Right renal cortex interstitium (tissue), 3 donors: ENCODE measurements at places on chromosomes 3 and 15. TPM values are rescaled to one million over a fixed set of nuclear protein-coding genes. Genes with fewer than 3 reads are reported as not detected.

GRCh38 chr3:28122227-28122626 lies 119.2 kb upstream of the CMC1 start:
- DNase-seq, result no peak

GRCh38 chr15:65954289-65954741 lies 85.0 kb downstream of the RAB11A start:
- no peak for DNase-seq

DNA sequence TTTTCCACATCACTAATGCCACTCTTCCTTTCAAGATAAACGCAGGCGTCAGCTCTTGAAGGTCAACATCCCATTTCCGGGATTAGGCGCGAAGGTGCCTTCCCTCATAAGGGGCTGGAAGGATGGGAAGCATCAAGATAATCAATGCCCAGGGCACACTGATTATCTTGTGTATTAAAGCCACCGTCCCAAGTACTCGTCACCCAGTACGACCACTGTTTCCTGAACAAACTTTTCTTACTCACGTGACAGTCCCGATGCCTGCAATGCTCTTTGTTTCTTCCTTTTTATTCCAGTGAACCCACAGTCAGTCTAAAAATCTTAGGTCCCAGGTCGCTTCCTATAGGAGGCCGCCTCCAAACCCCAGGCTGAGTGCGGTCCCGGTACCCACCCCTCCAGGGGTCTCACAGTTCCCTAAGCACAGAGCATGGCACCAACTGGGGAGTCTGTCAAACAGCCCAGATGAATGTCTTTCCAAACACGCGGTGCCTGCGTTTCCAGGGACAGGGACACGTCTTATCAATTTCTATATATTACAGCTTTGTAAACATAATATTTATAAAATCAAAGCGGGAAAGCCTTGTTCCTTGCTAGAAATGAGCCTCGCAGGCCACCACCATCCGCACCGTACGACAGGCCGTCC lies 589 bp downstream of the ANAPC13 start:
- peak; percentile 39 for DNase-seq

Gene KBTBD13
- 0.07 TPM for polyA plus RNA-seq

DNA sequence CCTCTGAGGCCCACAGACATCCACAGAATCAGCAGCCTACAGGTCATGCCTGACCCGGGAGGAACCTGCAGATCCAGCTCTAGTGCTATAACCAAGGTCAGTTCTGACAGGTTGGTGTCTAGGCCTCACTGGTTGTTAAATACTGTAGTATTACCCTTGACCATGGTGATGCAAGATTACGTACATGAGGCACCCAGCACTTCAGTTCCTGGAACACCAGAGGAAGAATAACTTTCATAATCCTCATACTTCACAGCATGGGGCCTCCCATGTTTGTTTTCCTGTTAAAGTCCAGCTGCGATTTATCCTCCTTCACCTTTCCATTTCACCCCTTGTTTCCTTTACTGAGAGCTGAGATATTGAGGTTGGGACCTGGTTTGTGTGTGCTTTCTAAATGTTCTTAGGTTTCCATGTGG lies 34.4 kb upstream of the GLCE start:
- DNase-seq, result no peak

- no peak for DNase-seq
Measured at GRCh38 chr3:143269741-143270140, 150.2 kb downstream of the CHST2 start.

DNA sequence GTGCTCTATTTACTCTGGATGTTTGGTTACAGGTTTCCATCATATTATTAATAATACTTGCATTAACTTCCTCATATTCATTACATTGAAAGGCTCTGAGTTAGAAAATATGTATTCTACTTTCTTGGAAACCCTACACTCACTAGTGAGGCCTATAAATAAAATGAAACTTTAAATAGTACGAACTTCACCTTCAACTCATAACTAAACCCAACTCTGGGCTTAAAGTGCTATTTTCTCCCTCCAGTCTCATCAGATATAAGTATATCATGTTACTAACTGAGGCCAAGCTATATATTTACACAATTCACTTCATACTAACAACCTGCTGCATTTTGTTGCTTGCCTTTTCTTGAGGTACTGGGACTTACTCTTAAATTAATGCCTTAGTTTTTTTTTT lies 306.7 kb downstream of the TIGIT start:
- no peak for DNase-seq

GRCh38 chr3:106616556-106616955 lies 747.7 kb upstream of the CBLB start:
- no peak for DNase-seq

- no peak for DNase-seq
Measured at GRCh38 chr3:46947981-46948791, 28.4 kb downstream of the CCDC12 start.

Gene ZNF662
- polyA plus RNA-seq, result 23.4 TPM

DNA sequence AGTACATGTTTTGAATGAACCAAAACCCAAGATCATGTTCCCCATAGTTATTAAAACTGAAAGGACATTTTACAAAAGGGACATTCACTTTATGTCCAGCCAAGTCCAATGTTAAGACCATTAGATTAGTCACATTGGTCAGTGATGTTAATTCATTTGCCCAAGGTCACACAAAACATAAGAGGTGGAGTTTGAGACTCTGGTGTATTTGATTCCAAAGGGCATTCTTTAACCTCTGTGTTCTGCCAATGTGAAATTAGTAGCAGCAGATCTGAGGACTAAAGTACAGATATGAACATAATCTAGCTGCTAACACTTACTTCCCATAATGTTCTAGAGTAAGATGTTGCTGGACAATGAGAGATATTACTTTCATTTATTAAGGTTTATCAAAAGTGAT lies 425.6 kb downstream of the TUSC7 start:
- no peak for DNase-seq

- DNase-seq, result no peak
Measured at GRCh38 chr15:31353931-31354330, 27.3 kb downstream of the KLF13 start.

DNA sequence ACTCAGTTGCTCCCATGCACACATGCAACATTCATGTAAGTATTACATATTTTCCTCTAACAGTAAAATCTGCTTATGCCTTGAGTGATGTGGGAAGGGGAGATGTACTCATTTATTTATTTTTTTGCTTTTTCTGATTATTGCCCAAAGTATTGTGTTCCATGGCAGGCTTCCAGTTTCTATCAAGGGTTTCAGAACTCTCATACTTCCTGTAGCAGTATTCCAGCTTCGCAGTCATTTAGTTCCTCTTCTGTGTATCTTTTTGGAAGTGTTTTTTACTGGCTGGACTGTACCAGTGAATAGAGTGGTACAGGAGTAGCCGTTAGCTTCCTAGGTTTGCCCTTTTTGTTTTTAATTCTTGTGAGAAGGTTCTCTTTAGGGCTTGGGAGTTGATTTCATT lies 26.9 kb downstream of the RAB11A start:
- DNase-seq, result no peak

DNA sequence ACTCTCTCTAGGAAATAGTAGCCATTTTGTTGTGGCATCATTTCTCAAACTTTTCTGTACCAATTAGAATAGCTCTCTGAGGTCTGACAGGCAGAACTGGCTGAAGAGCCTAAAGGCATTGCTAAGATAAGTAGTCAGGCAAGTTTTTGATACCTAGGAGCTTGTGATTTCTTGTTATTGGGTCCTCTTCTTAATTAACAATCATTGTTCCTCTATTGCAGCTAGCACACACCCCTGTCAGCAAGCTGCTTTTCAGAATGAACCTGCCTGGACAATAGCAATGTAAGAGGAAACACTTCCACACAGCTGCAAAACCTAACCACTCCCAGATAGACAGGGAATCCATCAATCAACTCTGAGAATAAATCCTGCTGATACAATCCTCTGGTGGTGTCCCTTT lies 403.9 kb upstream of the TBL1XR1 start:
- no peak for DNase-seq

DNA sequence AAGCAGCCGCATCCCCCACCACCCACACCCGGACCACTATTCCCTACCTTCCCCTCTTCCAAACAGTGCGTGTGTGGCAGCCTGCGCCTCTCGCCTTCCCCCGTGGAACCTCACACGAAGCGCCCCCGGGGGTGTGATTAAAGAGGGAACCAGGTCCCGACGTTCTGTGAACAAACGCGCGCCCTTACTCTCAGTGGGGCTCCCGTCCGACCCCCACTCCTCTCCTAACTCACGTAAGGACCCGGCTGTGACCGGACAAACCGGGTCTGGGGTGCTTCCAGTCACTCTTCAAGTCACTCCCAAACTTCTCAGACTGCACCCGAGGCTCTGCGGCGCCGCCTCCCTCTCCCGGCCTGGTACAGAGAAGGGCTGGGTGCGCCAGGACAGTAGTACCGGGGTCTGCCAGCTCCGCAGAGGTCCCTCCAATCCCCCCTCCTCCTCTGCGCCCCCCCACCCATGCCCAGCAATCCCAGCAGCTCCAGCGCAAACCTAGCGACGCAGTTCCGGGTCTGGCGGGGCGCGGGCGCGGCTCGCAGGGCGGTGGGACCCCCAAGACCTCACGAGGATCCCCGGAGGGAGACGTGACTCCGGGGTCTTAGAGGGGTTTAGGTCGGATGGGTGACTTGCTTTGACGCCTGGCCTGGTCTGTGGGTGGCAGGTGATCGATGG lies 574 bp downstream of the DUOXA1 start:
- DNase-seq, result no peak

Gene PARP15
- 0.11 TPM for polyA plus RNA-seq
